ENCODE measurements at places on chromosomes 4 and X.

DNA sequence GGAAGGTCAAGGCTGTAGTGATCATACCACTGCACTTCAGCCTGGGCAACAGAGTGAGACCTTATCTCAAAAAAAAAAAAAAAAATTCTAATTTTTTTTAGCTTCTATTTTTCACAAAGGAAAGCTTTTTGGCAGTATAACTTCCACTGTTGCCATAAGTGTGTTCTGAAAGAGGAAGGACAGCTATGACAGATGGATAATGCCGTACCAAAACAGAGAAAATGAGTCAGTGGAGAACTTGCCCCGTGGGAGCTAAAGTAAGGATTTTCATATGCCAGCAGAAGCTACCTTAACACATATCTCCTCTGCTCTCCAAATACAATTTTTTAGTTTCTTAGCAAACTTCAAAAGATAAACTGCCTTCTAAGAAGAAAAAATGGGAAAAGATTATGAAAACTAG lies 43.7 kb downstream of the RPS3A start:
- no peak for DNase-seq

DNA sequence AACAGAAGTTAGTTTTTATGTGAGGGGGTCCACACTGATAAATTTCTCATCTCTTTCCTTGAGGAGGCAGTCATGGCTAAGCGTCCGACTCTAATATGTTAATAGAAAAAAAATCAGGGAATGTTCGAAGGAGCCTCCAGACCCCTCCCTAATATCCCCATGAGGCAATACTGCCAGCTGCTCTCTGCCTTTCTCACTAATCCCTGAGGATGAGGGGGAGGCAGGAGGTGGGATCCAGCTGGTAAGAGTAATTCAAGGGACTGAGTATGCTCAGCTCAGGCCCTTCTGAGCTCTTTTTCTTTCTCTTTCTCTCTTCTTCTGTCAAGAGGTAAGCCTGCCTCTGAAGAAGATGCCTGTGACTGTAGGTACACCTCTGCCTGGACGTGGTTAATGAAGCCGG lies 51.7 kb downstream of the PIR start:
- no peak for DNase-seq

GRCh38 chr4:55323375-55323774 lies 22.7 kb upstream of the SRD5A3 start:
- no peak for DNase-seq

DNA sequence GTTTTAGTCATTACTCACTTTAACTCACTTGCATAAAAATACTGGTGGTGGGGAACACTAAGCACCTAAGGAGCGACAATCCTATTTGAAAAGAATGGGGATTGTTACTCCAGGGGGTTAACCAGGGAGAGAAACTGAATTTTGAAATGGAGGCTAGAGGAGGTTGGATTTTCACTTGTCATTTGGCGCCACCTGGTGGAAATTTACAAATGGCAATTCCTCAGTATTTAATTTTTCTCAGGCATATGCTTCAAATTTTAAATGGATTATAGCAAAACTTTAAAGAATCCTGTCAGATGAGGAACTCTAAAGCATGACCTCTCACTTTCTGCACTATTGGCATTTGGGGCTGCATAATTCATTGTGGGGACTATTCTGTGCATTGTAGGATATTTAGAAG lies 2.7 kb upstream of the GEMIN8 start:
- peak; percentile 5 for DNase-seq

- no peak for DNase-seq
Observed at GRCh38 chr4:53905941-53906377, 158.4 kb downstream of the CHIC2 start.

- DNase-seq = no peak
Observed at GRCh38 chrX:17737710-17737985, 355 bp downstream of the SCML1 start.

DNA sequence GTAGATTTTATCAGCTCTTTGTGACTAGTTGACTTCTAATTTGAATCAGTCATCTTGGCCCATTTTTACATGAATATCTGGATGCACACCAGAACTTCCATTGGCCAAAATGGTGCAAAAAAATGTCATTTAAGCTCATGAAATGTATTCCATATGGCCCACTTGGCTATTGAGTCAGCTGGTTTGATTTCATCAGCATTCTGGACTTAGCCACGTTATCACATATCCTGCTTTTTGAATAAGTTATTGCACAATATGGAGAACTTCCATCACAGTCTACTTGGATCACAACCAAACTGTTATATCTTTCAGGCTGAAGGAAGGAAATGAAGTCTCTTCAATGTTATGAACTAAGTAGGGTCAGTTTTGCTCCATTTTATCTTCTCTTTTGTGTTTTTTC lies 640.6 kb downstream of the PCDH7 start:
- no peak for DNase-seq

DNA sequence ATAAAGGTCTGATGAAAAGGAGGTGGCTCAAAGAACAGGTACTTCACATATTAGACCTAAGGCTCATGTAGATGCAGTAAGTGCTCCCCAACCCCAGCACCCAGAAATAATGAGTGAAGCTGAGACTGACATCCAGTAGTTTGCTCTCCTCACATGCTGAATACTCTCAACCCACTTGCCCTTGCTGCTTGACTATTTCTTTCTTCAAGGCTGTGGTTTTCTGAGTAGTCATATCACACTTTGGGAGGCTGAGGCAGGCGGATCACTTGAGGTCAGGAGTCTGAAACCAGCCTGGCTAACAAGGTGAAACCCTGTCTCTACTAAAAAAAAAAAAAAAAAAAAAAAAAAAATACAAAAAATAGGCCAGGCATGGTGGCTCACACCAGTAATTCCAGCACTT lies 51.5 kb upstream of the PRPS1 start:
- DNase-seq = no peak

DNA sequence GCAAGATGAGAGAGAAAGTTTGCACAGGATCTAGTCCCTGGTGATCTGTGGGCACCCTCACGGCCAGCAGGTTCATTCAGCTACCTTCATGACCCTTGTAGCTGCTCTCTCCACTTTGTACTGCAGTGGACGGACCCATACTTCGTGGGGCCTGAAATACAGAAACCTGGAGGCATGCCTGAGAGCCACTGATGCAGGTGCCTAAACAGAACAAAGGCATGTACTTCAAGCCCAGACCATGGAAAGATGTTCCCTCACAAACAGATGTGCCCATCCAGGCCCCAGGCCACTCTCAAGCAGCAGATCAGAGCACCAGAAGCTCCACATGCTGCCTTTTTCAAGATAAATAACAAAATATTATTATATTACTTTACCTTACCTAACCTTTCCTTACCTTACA lies 1629.0 kb downstream of the ARAP2 start:
- no peak for DNase-seq

- no peak for DNase-seq
Observed at GRCh38 chr4:158280856-158281255, 70.6 kb downstream of the TMEM144 start.

DNA sequence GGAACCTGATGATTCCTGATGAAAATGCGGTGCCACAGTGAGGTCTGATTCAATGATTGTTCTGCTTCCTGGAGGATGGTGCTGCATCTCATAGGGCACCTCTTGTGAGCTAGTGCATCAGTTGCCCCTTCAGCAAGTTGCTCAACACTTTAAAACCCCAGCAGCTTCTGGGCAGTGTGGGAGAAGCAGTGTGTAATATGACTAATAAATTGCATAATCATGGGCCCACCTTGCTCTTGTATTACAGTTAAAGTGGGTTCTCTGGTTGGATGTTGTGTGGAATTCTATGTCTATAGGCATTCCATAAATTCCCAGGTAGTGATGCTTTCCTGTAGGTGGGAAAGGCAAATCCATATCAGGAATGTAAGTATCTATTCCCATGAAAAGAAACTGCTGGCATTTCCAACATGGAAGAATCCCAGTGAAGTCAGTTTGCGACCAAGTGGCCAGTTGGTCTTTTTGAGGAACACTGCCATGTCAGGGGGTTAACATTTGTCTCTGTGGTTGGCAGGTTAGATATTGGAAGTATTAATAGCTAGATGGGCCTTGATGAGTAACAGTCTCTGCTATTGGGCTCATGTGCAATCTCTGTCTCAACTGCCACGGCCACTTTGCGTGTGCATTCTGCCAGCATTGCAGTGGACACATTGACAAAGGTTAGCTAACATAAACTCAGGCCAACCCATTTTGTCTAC lies 121.1 kb upstream of the OTUD4 start:
- DNase-seq = no peak

GRCh38 chrX:14776901-14777300 lies 96.0 kb downstream of the FANCB start:
- no peak for DNase-seq

GRCh38 chr4:94897023-94897422 lies 139.3 kb downstream of the BMPR1B start:
- DNase-seq = no peak

DNA sequence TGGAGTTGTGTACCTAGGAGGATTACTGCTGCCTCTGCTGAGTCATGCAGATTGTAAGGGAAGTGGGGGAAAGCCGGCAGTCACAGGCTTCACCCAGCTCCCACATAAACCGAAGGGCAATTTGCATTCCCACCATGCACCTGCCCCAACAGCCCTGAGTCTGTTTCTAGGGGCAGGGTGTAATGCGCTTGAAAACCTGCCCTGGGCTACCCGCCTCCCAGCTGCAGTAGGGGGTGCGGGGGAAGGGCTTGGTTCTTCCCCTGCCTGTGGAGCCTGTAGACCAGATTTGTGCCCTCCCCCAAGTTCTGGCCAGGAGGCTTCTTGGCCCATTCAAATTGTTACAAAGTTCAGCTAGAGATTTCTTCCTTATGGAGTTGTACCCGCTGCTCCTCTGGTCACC lies 269.2 kb upstream of the DDX53 start:
- DNase-seq = no peak
